ENCODE measurements at places on chromosomes 2 and 18.

DNA sequence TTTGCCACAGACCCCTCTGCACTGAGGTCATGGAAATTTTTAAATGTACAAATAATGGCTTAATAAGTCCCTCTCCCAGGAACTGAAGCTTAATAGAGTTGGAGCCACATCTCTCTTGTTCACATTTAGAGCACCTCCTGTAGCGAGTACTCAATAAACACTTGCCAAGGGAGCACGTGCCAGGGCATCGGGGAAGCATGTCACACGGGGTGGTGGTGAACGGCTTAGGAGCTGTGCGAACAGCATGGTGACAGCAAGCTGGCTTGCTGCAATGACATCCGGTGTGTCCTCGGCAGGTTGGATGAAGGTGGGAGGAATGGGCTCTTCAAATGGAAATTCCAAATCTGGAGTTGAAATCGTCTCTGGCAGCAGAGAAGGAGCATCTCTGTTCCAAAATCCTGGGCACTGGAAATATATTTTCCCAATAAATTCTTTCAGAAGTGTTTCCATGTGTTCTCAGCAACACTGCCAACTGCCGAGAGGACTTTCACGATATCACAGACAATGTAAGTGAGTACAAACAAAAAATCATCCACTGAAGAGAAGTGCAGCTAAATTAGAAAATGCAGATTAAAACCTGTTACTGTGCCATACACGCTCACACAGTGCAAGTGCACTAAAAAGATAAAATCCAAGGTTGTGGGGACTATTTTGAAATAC lies 74.1 kb downstream of the GALR1 start:
- DNase-seq, result no peak

- DNase-seq, result no peak
These were observed 97.4 kb upstream of the MGAT4A start for GRCh38 chr2:98828369-98828744.

- DNase-seq, result no peak
These were observed 277.5 kb downstream of the PRKCE start for GRCh38 chr2:45928946-45929345.

DNA sequence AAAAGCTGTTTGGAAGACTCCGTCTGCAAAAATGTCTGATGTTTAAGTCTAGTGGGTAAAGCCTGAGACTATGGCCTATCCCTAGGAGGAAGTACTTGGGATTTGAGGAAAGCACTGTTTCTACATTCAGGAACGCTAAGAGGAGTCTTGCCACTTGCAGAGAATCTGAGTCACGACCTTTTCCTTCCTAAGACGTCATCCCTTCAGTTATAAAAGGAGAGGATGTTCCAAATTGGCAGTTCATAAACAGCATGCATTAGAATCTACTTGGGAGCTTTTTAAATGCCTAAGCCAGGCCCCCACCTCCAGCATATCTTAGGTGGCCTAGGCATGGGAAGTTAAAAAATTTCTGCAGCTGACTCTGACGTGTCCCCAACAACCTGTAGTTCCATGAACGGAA lies 125.9 kb downstream of the TTC32 start:
- no peak for DNase-seq

DNA sequence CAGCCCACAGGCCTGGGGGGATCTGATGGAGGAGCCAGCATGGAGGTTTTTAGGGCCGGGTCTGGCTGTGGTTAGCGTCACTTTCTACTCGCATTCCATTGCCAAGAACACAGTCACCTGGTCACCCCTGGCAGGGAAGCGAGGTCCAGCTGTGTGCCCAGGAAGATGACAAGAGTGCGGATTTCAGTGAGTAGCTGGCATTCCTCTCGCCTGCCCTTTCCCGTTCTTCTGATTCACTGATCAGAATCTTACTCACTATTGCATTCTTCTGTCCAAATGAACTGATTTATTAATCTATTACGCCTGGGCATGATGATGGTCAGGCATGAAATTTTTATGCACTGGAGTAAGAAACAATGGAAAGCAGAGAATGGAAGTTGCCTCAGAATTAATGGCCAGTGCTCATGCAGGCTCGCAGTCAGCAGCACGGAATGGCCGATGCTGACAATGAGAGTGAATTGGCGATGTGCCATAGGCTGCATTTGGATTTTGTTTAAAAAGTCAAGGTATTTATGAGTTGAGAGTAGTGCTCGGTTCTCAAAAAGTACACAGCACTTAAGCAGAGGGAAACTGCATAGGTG lies 76.4 kb upstream of the MGAT5 start:
- DNase-seq, result peak; percentile 27

- no peak for DNase-seq
These were observed 124.9 kb downstream of the XIRP2 start for GRCh38 chr2:167013227-167013626.

GRCh38 chr18:6352275-6352674 lies 62.4 kb downstream of the L3MBTL4 start:
- DNase-seq, result no peak

DNA sequence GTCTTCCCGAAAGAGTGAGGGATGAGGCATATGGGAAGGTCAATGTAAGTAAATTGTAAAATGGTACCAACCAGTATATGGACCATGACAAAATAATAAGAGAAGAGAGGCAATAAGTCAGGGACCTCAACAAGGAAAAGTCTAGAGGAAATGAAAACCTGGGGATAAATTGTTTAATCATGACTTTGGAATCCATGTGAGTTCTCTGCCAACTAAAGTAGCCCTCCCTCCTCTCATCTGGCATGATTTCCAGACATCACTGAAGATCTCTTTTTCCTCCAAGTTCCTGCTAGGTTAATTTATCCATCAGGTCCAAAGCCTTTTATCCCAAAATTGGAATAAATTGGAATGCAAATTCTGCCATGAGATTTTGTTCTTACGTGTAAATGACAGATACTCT lies 417.9 kb downstream of the NRXN1 start:
- DNase-seq, result no peak

DNA sequence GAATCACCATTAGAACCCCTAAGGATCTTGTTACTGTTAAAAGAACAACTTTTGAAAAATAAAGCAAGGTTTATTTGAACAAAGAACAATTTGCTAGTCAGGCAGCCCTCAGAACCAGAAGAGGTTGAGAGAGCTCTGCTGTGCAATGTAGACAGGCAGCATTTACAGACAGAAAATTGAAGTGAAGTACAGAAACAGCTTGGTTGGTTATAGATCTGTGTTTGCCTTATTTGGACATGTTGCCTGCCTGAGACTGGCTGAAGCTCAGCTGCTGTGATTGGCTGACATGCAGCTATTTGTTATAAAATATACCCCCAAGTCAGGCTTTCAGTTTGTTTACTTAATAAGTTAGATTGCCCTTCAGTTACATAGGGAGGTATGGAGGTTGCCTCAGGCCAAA lies 12.5 kb downstream of the MSTN start:
- DNase-seq, result no peak

Measured in right kidney (tissue), 9 donors.